ENCODE measurements at places on chromosomes 1 and 21. TPM values are rescaled to one million over a fixed set of nuclear protein-coding genes. Genes with fewer than 3 reads are reported as not detected.
A peak's percentile ranks its signal among the peaks of the same experiment; 100 is the strongest.

- DNase-seq: no peak
- H3K4me1 ChIP-seq: no peaks in the 10 kb centered on the region
- H3K4me3 ChIP-seq: no peak overlapping the region
- H3K27me3 ChIP-seq: no peaks in the 10 kb centered on the region
- no peak overlapping the region for H3K27ac ChIP-seq
These were observed 5.2 kb downstream of the NPL start for GRCh38 chr1:182794676-182795201.

DNA sequence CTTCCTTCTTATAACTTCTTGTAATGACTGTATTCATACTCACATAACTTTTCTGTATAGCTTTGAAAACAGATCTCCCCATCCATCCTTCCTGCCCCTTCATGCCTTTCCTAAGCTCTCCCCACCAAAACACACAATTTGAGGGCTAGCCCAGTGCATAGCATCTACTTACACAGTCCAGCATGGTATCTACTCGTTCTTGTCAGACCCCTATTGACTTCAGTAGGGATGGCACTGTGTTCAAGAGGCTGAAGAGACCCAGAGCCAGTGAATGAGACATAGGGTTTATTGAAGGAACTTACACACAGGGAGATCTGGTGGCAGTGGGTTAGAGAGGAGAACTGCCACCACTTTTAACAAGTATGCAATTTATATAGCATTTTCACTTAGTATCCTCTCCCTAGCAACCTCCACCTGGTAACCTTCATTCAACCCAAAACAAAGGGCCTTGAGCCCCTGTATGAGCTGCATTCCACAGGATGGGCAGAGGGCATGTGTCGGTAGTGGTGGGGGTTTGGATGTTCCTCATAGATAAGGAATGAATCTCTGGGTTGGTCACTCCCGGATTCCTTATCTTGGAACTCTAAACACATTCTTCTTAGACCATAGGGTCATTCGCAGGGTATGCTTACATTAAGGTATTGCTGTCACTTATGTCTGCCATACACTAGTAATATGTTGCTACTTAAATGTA lies 64.9 kb upstream of the GNG12 start:
- no peak overlapping the region for H3K27ac ChIP-seq
- H3K36me3 ChIP-seq: no peaks in the 10 kb centered on the region
- no peak overlapping the region for H3K4me3 ChIP-seq
- no peaks in the 10 kb centered on the region for H3K4me1 ChIP-seq
- DNase-seq: no peak
- H3K27me3 ChIP-seq: no peaks in the 10 kb centered on the region

DNA sequence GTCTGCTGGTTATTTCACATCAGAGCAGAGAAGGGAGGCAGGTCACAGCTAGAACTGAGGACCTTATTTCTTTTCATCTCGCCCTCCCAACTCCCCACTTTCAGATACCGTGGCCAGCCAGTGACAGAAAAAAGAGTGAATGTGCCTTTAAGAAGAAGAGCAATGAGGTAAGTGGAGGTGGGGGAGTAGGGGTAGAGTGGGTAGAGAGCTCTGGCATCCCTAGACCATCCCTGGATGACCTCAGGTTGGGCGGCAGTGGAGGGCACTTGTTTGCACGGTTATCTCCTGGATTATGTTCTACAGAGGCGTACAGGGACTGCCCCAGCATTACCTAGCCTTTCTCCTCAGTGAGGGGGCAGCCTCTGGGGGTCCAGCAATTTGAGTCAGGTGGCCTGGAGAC lies 4.6 kb downstream of the SEMA4A start:
- no peak for DNase-seq
- no peaks in the 10 kb centered on the region for H3K36me3 ChIP-seq
- H3K27me3 ChIP-seq: no peaks in the 10 kb centered on the region
- no peak overlapping the region for H3K4me3 ChIP-seq
- peaks cover 16% of the 10 kb centered on the region for H3K4me1 ChIP-seq
- H3K27ac ChIP-seq: no peak overlapping the region

Gene B4GALT3
- 62.2 TPM for total RNA-seq

DNA sequence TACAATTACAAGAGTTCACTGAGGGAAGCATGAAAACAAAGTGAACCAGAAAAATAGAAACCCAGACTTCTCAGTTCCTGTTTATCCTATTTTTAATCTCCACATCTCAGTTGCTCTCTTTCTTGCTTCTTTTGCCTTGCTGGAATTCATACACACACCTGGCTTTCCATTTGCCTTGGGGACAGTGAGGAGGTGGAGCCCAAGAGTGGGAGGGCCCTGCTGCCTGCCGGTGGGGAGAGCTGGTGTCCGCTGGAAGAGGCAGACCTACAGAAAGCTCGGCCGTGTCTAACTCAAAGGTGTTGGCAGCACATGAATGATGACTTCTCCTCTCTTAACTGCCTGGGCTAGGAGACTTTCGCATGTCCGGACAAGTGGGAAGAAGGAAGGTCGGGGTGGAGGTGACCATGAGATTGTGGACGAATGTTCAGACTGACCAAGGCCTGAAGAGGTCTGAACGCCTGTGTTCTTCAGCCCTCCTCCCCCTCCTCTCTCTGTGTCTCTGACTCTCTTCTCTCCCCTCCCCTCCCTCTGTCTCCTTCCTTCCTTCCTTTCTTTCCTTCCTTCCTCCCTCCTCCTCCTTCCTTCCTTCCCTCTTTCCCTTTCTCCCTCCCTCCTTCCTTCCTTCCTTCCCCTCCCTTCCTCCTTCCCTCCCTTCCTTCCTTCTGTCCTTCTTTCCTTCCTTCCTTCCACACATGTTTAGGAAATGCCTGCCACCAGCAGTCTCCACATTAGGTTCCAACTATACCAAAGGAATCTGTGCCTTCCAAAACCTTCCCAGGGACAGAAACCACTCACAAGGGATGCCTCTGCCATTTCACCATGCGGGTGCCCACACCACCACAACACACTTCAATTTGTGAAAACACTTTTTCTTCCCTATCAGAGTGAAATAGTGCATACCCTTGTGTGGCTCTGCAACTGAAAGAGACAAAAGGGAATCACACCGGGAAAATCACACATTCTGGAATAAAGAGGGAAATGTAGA lies 157.3 kb upstream of the RUNX1 start:
- H3K4me1 ChIP-seq: peaks cover 10% of the 10 kb centered on the region
- no peak overlapping the region for H3K27ac ChIP-seq
- no peaks in the 10 kb centered on the region for H3K36me3 ChIP-seq
- no peaks in the 10 kb centered on the region for H3K27me3 ChIP-seq
- no peak overlapping the region for H3K4me3 ChIP-seq
- DNase-seq: no peak

DNA sequence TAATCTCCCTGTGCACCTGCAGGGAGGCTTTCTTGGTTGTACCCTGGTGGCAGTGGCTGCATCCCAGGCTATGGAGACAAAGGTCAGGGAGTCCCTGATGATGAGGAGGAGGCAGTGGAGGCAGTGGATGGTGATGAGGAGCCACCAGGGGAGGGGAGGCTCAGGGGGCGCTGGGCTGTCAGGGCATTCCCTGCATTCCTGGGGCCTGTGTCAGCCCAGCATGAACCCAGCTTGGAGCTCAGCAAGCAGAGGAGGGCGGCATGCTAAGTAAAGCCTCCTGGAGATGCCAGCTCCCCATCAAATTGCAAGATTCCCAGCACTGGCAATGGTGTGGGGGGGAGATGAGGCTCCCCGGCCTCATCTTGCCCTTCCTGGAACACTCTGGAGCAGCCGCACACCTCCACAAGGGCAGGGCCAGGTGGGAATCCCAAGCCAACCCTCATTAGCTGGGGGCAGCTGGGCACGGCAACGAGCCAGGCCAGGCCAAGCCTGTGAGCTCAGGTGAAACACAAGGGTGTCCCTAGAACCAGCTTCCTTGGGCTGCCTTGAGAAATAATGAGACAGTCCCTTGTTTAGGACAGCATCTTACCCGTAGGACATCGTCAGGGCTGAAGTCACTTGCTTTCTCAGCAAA lies 469.5 kb downstream of the MATN1 start:
- no peaks in the 10 kb centered on the region for H3K4me1 ChIP-seq
- H3K27me3 ChIP-seq: no peaks in the 10 kb centered on the region
- no peak overlapping the region for H3K27ac ChIP-seq
- no peaks in the 10 kb centered on the region for H3K36me3 ChIP-seq
- no peak overlapping the region for H3K4me3 ChIP-seq

GRCh38 chr1:36098650-36099365 lies 10.1 kb downstream of the ADPRS start:
- H3K27me3 ChIP-seq: no peaks in the 10 kb centered on the region
- no peak overlapping the region for H3K4me3 ChIP-seq
- peaks cover 23% of the 10 kb centered on the region for H3K4me1 ChIP-seq
- H3K27ac ChIP-seq: no peak overlapping the region
- DNase-seq: no peak

GRCh38 chr1:46941135-46941694 lies at the start of gene CYP4A11:
Gene CYP4A11 (minus strand): TSS chr1:46941476. CDS start chr1:46941433, 43 bp downstream.
- no peaks in the 10 kb centered on the region for H3K36me3 ChIP-seq
- H3K27me3 ChIP-seq: no peaks in the 10 kb centered on the region
- no peak within 1 kb of the TSS for H3K4me3 ChIP-seq
- H3K4me1 ChIP-seq: no peaks in the 10 kb centered on the region
- DNase-seq: no peak

- H3K27ac ChIP-seq: no peak overlapping the region
- no peak overlapping the region for H3K4me3 ChIP-seq
- peaks cover 27% of the 10 kb centered on the region for H3K4me1 ChIP-seq
- no peaks in the 10 kb centered on the region for H3K36me3 ChIP-seq
These were observed 90.1 kb upstream of the SLC25A33 start for GRCh38 chr1:9449110-9449627.

DNA sequence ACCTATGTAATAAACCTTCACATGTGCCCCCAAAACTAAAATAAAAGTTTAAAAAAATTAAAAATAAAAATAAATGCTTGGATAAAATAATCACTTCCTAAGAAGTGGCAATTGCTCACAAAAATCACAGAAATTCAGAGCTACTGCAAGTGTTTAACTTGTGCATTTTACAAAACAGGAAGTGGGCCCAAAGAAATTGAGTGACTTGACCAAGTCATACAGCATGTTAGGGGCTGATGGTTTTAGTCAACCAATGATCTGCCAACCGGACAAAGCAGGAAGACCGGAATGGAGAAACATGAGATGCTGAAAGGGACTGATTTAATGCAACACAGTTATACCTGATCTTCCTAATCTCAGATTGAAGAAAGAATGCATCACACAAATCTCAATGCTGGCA lies 96.5 kb downstream of the SMYD2 start:
- no peaks in the 10 kb centered on the region for H3K36me3 ChIP-seq
- DNase-seq: no peak
- H3K27me3 ChIP-seq: no peaks in the 10 kb centered on the region
- H3K4me3 ChIP-seq: no peak overlapping the region
- no peak overlapping the region for H3K27ac ChIP-seq

DNA sequence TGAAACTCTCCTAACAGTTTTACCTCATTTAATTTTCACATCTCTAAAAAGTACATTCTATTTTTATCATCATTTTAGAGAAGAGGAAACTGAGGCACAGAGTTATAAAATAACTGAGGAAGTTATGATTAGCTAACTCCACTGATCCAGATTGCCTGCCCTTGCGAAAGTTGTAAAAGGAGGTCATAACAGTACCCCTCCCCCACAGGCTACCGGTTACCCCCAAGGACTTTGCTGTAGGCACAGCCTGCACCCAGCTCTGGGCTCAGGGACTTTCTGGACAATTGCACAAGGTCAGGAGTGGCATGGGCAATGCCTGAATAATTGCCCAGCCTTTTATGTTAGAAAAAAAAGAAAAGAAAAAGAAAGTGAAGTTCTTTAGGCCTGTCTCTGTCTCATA lies 22.7 kb downstream of the PIGM start:
- H3K4me1 ChIP-seq: no peaks in the 10 kb centered on the region
- no peaks in the 10 kb centered on the region for H3K36me3 ChIP-seq
- no peaks in the 10 kb centered on the region for H3K27me3 ChIP-seq
- DNase-seq: no peak
- H3K27ac ChIP-seq: no peak overlapping the region

Gene TEDDM1
- not detected for total RNA-seq

DNA sequence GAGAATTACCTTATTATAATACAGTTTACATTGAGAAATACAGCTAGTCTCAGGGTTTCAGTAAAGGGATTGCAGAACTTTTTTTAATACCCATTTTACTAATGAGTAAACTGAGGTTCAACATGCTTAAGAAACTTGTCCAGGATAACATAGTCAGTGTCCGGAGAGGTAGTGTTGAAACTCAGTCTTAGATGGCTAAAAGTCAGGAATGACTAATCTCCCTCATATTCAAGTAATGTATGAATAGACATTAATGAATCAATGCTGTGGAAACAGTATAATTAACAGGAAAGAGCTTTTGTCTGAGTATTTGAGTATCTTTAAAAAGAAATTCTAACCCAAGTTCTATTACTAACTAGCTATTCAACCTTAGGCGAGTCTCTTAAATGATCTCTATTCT lies 397.6 kb downstream of the PLA2G4A start:
- no peak overlapping the region for H3K27ac ChIP-seq
- no peak for DNase-seq

Gene DCST1
- total RNA-seq: 9.4 TPM

- DNase-seq: no peak
- H3K4me1 ChIP-seq: no peaks in the 10 kb centered on the region
- no peak overlapping the region for H3K4me3 ChIP-seq
- H3K27me3 ChIP-seq: no peaks in the 10 kb centered on the region
- no peak overlapping the region for H3K27ac ChIP-seq
These were observed 8.0 kb downstream of the RABGAP1L start for GRCh38 chr1:174167265-174167803.

GRCh38 chr1:161044908-161045735 lies 655 bp downstream of the USF1 start:
- DNase-seq: peak; percentile 76
- no peaks in the 10 kb centered on the region for H3K27me3 ChIP-seq
- H3K4me1 ChIP-seq: peaks cover 8% of the 10 kb centered on the region
- peak overlapping the region; percentile 91 for H3K27ac ChIP-seq

GRCh38 chr1:24822887-24823286 lies 77.6 kb downstream of the CLIC4 start:
- no peaks in the 10 kb centered on the region for H3K27me3 ChIP-seq
- H3K36me3 ChIP-seq: no peaks in the 10 kb centered on the region
- no peak for DNase-seq
- H3K4me3 ChIP-seq: no peak overlapping the region

- DNase-seq: no peak
- no peaks in the 10 kb centered on the region for H3K27me3 ChIP-seq
- no peaks in the 10 kb centered on the region for H3K36me3 ChIP-seq
These were observed 13.1 kb downstream of the ECE1 start for GRCh38 chr1:21277180-21277579.

- H3K4me1 ChIP-seq: no peaks in the 10 kb centered on the region
- H3K27ac ChIP-seq: no peak overlapping the region
- no peak for DNase-seq
- no peak overlapping the region for H3K4me3 ChIP-seq
- no peaks in the 10 kb centered on the region for H3K36me3 ChIP-seq
These were observed 70.6 kb downstream of the TGFB2 start for GRCh38 chr1:218415726-218416125.

Gene KLF18
- total RNA-seq: 0.39 TPM

GRCh38 chr1:208600456-208601190 lies 356.4 kb upstream of the PLXNA2 start:
- no peaks in the 10 kb centered on the region for H3K4me1 ChIP-seq
- no peak for DNase-seq
- H3K36me3 ChIP-seq: no peaks in the 10 kb centered on the region
- no peaks in the 10 kb centered on the region for H3K27me3 ChIP-seq
- H3K27ac ChIP-seq: no peak overlapping the region

- no peaks in the 10 kb centered on the region for H3K4me1 ChIP-seq
- H3K4me3 ChIP-seq: no peak overlapping the region
- no peak for DNase-seq
- no peaks in the 10 kb centered on the region for H3K36me3 ChIP-seq
These were observed 140.8 kb downstream of the PGBD5 start for GRCh38 chr1:230285351-230285750.

GRCh38 chr1:200302921-200303290 lies 106.9 kb downstream of the ZNF281 start:
- DNase-seq: peak; percentile 48
- peak overlapping the region; percentile 56 for H3K4me3 ChIP-seq
- no peaks in the 10 kb centered on the region for H3K36me3 ChIP-seq
- no peaks in the 10 kb centered on the region for H3K4me1 ChIP-seq

Gene LAMB3
- total RNA-seq: 1.6 TPM
